NCI-H345 (cell line): ENCODE measurements at places on chromosomes 4 and X.
A peak's percentile ranks its signal among the peaks of the same experiment; 100 is the strongest.

DNA sequence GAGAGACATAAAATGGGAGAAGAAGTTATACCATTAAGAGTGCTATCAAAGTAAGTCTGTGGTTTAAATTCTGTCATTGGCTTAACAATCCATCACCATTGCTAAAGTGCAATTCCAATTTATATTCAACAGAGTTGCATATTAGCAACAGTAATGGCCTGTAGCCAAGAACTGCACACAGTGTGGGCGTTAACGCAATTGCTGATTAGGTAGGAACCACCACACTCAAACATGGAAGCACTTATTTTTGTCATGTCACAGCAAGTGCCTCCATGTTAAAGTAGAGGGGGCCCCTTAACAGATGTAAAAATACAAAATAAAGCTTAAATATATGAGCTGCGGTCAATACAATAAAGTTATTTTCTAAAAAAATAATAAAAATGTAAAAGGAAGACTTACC, 10.8 kb downstream of the LARP7 start:
- DNase-seq = no peak

DNA sequence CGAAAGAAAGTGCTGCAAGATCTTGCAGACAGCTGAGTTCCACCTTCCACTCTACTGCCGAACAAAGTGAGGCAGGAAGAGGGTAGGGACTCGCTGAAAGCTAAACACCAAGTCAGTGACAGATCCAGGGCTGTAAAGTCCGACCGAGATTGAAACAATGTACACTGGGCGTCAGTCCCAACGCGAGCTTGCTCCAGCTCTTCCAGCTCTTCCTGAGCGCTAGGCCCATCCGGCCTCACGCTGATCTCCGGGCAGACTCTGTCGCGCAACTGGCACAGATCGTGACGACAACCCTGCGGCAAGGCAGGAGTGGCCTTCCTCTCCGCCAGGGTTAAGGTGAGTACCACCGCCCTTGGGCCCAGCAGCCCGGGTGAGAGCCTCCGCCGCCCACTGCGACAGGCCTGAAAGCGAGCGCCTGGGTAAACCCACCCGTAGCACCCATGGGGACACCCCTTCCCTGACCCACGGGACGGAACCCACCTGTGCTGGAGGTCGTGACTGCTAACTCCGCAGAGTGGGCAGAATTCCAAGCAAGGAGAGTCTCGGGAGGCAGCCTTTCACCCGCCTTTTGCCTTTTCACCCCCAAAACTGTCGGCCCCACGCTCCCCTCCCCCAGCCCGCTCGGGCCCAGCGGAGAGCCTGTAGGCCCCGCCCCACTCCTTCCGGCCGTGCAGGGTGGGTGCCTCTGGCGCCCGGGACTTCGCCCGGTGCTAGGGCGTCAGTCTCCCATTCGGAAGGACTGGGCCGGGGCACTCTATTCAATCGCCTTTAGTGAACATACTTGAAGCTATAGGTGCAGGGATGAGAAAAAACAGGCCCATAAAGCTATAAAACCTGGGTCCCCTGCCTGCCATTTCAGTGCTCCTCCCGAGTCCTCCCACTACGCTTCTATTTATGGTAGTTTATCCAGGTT, at the start of gene TMLHE:
Gene TMLHE, minus strand, starts transcription at position 641 of the 913 bp plus-strand sequence. CDS start 67,676 bp downstream, outside the sequence.
- peak; percentile 62 for DNase-seq

DNA sequence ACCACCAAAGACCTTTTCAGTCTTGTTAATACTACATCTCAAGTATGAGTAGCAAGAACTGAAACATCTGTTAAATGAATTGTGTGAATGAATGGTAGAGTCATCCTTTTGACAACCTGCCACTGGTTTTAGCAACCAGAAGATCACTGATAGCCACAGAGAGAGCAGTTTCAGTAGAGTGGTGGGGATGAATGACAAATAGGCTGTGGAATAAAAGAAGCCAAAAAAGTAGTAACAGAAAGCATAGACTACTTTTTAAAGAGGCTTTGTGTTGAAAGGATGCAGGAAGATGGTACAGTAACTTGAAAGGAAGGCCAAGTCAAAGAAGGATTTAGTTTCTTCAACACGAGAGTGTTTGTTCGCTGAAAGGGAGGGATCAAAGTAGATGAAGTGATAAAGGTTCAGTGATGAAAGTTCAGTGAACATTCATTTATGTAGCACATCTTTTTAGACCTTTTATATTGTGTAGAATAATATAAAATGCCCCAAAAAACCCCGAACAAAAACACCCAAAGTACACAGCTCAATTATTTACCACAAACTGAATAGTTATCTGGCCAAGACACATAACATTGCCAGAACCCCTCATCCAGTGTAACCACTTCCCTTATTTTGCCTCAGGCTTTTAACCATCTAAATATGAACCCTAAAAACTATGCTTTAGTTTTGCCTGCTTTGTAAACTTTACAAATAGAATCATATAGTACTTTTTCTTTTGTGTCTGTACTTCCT, 40.1 kb upstream of the EIF1AX start:
- DNase-seq = no peak

DNA sequence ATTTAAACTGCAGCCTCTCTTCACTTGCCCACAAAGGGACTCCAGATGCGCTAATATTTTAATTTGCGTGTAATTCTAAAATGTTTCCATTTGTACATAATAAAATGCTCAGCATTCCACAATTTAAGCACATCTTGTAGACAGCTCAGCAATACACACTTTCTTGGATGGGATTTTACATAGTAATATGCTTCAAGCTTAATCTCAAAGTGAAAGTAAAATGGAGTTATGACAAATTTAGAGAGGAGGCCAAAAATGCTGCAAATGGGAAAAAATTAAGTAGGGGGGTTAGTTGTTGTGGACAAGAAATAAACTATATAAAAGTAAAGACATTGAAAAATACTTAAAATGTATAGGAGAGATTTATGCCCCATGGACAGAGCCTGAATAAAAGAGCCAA, 149.1 kb downstream of the FBXO8 start:
- no peak for DNase-seq

GRCh38 chr4:139900964-139901376, 235.4 kb downstream of the MGST2 start:
- no peak for DNase-seq

DNA sequence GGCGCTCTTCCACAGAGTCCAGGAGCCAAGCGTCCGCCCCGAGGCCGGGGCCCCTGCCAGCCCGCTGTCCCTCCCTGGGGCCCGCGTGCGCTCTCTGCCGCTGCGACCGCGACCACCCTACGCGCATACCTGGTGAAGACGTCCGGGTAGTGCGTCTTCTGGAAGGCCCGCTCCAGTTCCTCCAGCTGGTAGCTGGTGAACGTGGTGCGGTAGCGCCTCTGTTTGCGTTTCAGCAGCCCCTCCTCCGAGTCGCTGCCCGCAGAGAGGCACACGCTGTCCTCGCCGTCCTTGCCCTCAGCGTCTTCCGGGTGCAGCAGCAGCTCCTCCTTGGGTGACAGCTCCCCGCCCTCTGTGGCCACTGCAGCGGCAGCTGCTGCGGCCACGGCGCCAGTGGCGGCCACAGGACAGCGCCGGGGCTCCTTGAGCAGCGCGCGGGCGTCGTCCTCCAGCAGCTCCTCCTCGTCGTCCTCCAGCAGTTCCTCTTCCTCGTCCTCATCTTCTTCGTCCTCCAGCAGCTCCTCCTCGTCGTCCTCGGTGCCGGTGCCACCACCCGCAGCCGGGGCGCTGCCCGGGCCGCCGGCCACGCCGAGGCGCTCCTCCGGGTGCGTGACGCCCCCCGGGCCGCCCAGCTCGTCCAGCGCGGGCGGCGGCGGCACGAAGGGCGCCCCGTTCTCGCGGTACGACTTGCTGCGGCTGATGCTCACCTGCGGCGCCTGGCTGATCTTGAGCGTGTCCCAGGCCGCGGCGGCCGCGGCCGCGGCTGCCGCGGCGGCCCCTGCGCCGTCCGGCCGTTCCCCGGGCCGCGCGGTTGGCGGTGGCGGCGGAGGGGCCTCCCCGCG, 2.8 kb downstream of the ARX start:
- no peak for DNase-seq

DNA sequence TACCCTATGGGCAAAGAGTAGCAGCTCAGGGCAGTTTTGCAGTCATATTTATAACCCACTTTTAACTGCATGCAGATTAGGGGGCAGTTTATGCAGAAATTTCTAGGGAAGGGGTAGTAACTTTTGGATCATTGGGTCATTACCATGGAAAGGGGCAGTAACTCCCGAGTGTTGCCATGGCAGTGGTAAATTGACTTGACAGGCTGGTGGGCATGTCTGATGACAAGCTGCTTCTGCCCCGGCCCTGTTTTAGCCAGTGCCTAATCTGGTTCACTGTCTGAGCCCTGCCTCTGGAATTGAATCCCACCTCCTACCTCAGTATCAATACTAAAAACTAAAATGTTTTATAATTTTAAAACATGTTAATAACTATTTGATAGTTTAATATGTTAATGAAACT, 362.1 kb upstream of the ATOH1 start:
- no peak for DNase-seq

DNA sequence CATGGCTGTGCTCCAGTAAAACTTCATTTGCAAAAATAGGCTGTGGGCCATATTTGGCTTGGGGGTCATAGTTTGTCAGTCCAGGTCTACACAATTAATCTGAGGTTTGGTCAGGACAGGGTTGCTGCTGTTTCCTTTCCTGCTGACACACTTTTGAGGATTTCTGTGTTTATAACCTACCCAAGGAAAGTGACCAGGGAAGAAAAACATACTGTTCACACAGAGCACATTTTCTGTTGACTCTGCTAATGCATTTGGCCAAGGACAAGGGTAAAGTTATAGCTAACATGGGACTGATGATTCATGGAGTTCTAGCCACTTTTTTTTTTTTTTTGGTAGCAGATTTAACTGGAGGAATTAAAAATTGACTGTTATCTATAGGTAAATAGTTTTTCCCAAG, 43.9 kb upstream of the GEMIN8 start:
- no peak for DNase-seq

GRCh38 chr4:1370321-1371124, 23.5 kb downstream of the UVSSA start:
- no peak for DNase-seq

DNA sequence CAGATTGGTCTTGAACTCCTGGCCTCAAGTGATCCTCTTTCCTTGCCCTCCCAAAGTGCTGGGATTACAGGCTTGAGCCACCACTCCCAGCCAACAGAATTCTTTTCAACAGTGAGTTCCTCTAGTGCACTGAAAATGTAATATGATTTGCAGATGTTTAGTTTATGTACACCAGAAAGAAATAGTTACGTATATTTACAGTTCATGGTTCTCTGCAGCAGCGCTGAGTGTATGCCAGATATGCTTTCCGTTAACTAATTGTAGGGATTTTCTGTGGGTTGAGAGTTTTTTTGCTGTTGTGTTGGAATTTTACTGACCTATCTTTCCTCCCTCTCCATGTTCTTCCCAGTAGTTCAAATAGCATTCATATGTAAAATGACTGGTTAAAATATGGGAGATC, 44.0 kb downstream of the GAB1 start:
- DNase-seq = no peak

DNA sequence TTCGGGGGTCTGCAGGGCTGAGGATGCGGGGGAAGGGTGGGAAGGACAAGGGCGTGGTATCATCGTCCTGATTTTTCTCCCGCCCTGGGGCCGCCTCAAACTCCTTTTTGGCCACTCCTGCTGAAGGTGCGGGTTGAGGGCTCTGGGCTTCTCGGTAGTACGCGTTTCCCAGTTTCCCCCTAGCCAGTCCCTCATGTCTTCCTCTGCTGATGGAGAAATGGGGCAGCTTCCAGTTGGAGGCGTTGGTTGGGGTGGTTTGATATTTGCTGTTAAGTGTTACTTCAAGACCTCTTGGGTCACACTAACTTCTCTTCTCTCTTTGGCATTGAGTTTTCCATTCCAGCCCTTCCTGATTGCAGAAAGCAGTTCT, 482 bp downstream of the GSTCD start:
- DNase-seq = peak; percentile 8
